Stimulated activated CD8-positive, alpha-beta memory T cell treated with anti-CD3 and anti-CD28 coated beads, Interleukin-2, amount 100 ng/mL, for 48 hours (primary cell): ENCODE measurements at places on chromosomes 16 and 17.
A peak's percentile ranks its signal among the peaks of the same experiment; 100 is the strongest.

GRCh38 chr16:4240624-4241023 is 1.3 kb downstream of the SRL start:
- no peak for DNase-seq

- no peak for DNase-seq
Observed at GRCh38 chr16:58409316-58409973, 17.2 kb downstream of the GINS3 start.

DNA sequence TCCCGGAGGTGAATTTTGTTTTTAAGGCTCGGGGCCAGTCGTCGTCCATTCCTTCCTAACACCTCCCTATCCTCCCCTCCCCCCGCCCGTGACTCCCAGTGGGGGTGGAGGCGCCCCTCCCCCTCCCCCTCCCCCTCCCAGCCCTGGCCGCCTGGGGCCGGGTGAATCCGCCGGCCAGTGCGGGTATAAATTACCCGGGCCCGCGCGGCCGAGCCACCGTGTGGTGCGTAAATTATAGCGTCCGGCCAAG is 2.0 kb upstream of the GSE1 start:
- DNase-seq, result no peak

DNA sequence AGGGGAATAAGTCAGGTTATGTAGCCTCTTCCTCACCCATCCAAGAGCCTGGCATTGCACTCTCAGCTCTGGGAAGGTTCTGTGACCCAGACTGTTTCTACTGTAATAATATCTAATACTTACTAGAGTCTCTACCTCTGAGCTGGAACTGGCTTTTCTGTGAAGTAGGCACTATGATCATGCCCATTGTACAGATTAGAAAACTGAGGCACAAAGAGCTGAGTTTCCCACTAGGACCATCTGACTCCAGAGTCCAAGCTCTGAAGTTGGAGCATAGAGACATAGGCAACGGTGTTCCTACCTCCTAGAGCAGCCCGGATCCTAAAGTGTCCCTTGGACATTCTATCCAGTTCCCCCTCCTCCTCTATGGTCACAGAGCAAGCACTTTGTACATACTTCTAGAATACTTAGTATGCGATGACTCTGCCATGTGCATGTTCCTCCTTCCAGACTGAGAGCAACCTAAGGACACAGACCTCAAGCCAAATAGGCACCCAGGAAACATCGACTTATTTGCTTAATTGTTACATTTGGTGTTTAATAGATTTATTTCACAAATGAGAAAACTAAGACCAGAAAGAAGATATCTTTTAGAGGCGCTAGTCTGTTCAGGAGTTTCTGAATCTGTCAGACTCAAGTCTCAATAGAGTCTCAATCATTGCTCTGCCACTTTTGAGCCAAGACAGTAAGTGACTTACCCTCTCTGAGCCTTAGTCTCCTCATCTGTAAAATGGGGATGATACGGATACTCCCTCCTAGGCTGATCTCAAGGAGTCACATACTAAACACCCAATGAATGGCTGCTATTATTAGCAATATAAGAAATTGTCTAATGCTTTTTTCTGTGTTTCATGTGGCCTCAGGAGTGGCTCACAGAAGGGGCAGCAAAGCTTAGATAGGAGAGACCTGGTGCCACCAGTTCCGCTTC is 3.6 kb downstream of the CLEC19A start:
- no peak for DNase-seq

DNA sequence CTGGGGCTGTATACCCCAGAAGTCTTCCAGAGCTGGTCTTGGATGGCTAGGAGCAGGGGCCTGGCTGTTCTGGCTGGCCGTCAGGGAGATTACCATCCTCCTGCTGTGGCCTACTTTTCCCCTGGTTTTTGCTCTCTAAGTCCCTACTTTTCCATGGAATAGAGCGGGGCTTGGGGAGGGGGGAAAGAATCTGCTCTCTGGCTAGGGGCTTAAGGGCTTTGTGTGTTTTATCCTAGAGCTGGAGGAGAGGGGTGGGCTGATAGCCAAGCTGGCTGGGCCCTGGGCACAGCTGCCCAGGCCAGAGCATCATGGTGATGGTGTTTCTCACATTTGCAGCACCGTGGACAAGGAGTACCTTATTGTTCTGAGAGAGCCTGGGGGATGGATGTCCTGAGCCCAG is 3.6 kb downstream of the NRN1L start:
- DNase-seq, result no peak

- DNase-seq, result no peak
Observed at GRCh38 chr16:19935694-19936093, 51.0 kb upstream of the GPRC5B start.

GRCh38 chr17:2853283-2854142 is 57.3 kb downstream of the RAP1GAP2 start:
- no peak for DNase-seq

DNA sequence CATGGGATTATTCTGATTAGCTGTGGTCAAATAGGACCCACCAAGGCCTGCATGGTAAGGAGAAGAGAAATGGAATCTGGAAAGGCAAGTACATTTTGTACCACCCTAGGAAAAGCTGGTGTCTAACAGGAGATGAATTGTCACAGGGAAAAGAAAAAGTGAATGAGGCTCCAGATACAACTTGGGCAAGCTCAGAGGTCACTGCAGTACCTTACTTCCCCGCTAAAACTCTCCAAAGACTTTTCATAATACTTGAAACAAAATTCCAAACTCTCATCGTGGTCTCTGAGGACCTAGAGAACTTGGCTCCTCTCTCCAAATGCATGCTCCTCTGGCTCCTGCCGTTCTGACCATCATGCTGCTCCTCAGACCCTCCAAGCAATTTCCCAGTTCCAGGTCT is 262.8 kb downstream of the GRIN2A start:
- no peak for DNase-seq

DNA sequence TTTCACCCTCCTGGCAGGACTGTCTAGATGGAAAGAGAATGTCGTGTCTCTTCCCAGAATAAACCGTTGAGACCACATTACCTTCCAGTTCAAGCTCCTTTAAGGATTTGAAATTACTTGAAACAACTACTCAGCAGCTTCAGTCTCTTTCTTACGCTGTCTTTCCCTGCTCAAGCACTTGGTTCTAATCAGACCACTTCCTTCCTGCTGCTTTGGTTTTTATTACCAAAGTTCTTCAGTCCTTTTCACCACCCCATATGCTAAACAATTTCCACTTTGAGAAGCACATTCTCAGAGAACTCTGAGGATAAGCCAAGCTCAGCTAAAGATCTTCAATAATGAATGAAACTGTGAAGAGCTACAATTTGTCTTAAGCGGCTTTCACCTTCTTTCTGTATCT is 105.4 kb downstream of the STX8 start:
- DNase-seq, result no peak

GRCh38 chr17:17035490-17035889 is 6.8 kb upstream of the MPRIP start:
- no peak for DNase-seq

GRCh38 chr16:84754956-84755672 is 55.3 kb downstream of the USP10 start:
- DNase-seq, result no peak

DNA sequence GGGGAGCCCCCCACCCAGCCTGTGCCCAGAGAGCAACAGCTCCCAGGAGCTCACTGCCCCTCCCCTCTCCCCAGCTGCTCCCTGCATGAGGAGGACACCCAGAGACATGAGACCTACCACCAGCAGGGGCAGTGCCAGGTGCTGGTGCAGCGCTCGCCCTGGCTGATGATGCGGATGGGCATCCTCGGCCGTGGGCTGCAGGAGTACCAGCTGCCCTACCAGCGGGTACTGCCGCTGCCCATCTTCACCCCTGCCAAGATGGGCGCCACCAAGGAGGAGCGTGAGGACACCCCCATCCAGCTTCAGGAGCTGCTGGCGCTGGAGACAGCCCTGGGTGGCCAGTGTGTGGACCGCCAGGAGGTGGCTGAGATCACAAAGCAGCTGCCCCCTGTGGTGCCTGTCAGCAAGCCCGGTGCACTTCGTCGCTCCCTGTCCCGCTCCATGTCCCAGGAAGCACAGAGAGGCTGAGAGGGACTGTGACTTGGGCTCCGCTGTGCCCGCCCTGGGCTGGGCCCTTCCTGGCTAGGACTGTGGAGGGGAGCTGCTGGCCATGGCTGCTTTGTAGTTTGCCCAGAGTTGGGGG is 584 bp downstream of the TCAP start:
- DNase-seq, result no peak

- DNase-seq, result no peak
Observed at GRCh38 chr16:27852116-27852515, 211.4 kb downstream of the GSG1L start.

DNA sequence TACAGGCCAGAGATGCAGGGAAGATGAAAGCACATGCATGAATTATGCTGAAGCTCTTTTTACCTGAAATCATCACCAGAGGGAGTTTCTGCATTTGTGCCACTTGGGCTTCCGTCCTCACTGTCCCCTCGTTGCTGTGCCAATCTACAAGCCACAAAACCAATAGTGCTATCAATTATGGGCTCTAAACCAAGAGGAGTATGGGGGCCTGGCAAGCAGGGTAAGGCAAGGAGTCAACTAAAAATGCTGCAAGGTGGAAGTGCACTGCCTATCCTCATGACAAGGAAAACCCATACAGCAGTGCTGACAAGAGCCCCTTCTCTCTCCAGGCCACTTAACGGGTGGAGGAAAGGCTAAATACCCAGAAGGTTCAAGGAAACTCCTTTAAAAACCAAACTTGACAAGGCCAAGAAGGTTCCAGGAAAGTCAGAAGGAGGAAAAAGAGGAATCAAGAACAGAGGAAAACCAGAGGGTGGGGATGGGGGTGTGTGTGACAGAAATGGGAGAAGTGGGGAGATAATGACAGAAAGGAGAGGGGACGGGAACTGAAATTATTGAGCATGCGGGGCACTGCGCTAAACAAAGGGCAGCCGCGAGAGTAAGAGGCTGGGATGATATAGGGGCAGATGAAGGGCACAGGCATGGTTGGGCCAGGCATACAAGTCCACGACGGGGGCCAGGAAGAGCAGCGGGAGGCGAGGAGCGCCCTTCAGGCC is 674 bp downstream of the C17orf75 start:
- DNase-seq, result no peak

GRCh38 chr17:29126268-29126930 is 53.8 kb downstream of the MYO18A start:
- DNase-seq, result no peak

- DNase-seq, result no peak
Observed at GRCh38 chr16:50831751-50832150, 89.9 kb downstream of the CYLD start.

- no peak for DNase-seq
Observed at GRCh38 chr17:55383771-55384642, 37.6 kb downstream of the MMD start.

- DNase-seq, result no peak
Observed at GRCh38 chr16:64304396-64304795, 817.5 kb downstream of the CDH11 start.

DNA sequence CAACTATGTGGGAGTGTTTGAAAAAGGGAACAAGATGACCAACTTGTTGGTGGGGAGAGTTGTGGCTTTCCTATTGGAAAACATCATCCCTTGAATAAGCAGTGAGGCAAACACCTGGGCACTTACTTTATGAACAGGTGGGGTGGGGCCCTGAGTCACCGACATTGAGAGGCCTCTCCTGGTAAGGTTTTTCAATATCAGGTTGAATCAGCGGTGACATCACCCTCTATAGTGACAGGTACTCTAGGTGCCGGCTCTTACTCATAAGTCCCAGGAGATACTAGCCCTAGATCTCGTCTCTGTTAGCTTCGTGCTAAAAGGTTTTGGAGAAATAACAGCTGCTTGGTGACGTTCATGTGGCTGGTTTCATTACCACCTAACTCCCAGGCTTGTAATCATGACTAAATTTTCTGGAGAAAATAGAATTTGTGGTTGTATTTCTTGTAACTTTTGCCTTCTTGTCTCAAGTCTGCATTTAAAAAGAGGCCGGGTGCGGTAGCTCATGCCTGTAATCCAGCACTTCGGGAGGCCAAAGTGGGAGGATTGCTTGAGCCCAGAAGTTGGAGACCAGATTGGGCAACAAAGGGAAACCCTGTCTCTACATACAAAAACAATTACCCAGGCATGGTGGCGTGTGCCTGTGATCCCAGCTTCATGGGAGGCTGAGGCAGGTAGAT is 19.3 kb downstream of the CDH1 start:
- peak; percentile 67 for DNase-seq

- DNase-seq, result no peak
Observed at GRCh38 chr16:48383877-48384519, 1.2 kb downstream of the SIAH1 start.

DNA sequence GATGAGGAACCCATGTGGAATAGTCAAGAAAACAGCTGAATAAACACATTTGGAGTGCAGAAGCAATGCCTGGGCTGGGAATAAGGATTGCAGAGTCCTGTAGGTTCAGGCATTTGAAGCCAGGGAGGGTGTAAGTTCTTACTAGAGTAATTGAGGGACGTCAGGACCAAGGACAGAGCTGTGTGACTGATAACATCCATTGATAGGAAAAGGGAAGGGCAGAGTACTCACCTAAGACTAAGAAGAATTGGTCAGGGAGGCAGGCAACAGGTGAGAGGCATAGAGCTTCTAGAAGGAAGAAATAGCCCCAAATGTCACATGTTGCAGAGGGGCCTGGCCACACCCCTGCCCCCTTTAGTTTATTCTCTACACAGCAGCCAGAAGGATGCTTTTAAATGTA is 79.8 kb upstream of the TMEM132E start:
- DNase-seq, result no peak

- no peak for DNase-seq
Observed at GRCh38 chr16:67245186-67245585, 2.1 kb downstream of the FHOD1 start.

GRCh38 chr17:71917715-71918114 is 203.1 kb upstream of the SOX9 start:
- DNase-seq, result no peak

- DNase-seq, result no peak
Observed at GRCh38 chr16:85286066-85286831, 174.0 kb upstream of the CIBAR2 start.

GRCh38 chr16:72989579-72990551 is 58.1 kb downstream of the ZFHX3 start:
- no peak for DNase-seq

DNA sequence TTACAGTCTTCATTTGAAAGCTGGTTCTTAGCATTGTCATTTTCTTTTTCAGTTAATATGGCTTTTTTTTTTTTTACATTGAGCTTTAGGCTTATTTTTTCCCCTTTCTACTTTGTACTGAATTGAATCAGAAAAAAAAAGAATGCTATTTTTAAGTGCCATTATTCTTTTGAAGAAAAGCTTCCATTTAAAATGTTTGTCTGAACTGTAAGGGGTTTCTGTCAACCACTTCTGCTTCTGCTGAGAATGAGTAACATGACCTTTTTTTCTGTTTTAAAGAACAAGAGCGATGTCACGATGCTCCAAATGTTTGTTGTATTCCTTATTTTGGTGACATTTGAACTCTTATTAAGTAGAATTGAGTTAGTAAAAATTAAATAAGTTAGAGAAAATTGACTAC is 50.0 kb downstream of the MRTFB start:
- DNase-seq, result no peak

GRCh38 chr17:41520821-41521521 is 2.3 kb upstream of the KRT15 start:
- no peak for DNase-seq

- no peak for DNase-seq
Observed at GRCh38 chr17:78324391-78325075, 35.3 kb downstream of the SOCS3 start.

DNA sequence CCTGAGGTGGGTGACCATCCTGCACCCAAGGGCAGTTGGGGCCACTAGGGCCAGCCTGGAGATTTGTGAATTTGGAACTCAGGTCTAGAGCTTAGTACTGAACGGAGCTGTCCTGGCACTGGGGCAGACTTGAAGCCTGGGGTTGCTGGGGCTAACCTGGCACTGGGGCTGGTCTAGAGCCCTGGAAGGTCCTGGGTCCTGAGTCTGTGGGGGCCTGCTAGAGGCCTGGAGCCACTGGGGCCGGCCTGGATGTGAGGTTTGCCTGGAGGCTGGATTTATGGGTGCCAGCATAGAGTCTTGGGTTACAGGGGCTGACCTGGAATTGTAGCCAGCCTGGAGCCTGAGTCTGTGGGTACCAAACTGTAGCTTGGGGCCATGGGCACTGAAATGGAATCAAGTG is 1216.9 kb downstream of the CDH11 start:
- DNase-seq, result no peak
